Activated CD4-positive, alpha-beta T cell treated with anti-CD3 and anti-CD28 coated beads, Interleukin-2, amount 10 ng/mL, durations not matched to agents 24 days and 14 days (primary cell): ENCODE measurements at places on chromosomes 2 and 18. TPM values are rescaled to one million over a fixed set of nuclear protein-coding genes. Genes with fewer than 3 reads are reported as not detected.

GRCh38 chr2:119301413-119301812, 65.2 kb downstream of the C2orf76 start:
- no peak for DNase-seq

DNA sequence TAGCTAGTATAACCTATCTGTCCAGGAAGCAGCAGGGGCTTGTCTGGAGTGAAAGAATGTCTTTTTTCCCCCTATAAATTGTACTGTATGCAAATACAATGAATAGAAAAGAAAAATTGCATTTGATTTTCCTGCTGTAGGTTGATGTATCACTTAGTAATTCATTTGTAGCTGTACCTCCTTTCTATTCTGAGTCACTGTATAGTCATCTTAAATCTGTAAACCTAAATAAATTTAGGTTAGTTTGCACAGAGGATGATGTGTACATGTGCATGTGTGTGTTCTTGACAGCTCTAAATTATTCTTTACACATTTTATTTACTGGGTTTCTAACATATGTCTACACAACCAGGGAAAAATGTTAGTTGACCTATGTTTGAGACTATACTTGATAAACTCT, 478.7 kb upstream of the CNTNAP5 start:
- no peak for DNase-seq

- no peak for DNase-seq
These were observed 71.6 kb downstream of the C2orf74 start for GRCh38 chr2:61233581-61233980.

DNA sequence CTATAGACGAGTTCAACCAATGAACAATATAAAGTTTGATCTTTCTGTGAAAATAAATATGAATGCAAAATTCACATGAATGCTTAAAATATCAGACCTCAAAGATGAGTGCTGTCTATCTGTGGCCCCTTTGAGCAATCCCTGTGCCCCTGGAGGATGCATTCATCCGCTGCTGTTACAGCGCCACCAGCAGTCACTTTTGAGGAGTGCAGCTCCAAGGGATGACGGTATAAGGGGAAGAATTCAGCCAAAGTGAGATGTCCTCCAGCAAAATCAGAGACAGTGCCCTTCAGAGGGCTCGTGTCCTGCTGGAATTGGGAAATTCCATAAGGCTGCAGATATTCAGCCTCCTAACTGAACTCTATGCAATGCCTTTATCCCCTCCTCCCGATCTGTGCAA, 12.0 kb upstream of the CHRNA1 start:
- peak; percentile 67 for DNase-seq

GRCh38 chr2:42510608-42511243, 16.9 kb upstream of the KCNG3 start:
- DNase-seq = no peak

DNA sequence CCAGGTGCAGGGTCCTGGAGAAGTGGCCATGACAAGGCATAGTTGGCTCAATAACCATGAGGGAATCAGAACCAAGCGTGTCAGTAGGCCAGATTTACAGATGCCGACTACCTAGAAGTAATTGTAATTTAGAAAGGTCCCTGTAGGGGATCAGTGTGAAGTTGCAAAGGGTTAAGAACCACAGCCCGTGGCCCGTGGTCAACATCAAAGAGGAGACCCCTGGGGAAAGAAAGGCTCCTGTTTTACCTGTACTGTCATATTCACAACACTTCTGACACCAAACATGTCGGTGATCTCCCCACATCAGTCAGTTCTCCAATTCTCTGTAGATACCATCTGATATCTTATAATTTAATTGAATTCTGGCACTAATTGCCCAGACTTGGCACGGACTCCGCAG, 31.0 kb downstream of the SP100 start:
- DNase-seq = no peak

GRCh38 chr2:95208106-95208505, 785 bp downstream of the ZNF892 start:
- DNase-seq = peak; percentile 30

- DNase-seq = no peak
These were observed 80.4 kb downstream of the POLR1A start for GRCh38 chr2:86025229-86025820.

DNA sequence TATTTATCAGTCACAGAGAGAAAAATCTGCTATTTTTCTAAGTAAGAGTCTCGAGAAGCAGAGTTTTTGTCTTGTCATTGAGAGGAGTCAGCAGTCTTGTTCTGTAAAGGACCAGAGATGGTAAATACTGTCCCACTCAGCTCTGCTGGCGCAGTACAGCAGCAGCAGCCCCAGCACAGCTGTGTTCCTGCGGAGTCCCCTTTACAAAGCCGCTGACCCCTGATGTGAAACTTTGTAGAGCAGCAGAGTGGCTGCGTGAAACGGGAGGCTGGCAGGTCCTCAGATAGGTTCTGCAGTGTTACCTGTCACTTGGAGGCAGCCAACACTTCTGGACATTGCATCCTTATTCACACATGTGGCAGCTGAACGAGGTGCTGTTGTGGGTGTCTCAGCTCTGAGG, 45.2 kb downstream of the TMEM185B start:
- DNase-seq = peak; percentile 63

GRCh38 chr2:235516257-235516656, 22.4 kb downstream of the AGAP1 start:
- DNase-seq = no peak

- no peak for DNase-seq
These were observed 65.1 kb downstream of the CRIM1 start for GRCh38 chr2:36420569-36421181.

DNA sequence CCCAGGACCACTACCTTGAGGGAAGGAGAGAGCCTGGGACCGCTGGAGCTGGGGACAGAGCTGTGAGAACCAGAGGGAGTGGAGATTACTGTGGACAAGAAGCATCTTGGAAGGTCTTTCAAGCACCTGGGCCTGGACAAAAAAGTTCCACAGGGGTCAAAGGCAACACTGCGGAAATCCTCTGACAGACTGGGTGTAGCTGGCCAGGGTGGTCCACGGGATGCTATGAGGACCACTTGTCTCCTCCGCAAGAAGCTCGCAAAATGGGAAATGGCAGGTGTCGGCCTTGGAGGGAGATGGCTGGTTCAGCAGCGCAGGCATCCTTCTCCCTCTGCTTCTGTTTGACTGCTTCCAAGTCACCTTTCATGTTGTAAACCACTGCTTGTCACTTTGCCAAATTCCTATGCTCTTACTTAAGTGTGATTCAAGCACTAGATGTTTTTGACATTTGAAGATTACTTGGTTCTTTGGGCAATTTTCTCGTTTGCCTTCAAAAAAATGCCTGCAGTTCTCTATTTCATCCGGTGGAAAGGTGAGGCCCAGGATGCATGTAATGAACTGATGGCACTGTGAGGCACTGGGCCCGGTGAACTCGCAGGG, 27.7 kb downstream of the KLHL29 start:
- no peak for DNase-seq

GRCh38 chr18:5512176-5512575, 31.6 kb downstream of the EPB41L3 start:
- no peak for DNase-seq

DNA sequence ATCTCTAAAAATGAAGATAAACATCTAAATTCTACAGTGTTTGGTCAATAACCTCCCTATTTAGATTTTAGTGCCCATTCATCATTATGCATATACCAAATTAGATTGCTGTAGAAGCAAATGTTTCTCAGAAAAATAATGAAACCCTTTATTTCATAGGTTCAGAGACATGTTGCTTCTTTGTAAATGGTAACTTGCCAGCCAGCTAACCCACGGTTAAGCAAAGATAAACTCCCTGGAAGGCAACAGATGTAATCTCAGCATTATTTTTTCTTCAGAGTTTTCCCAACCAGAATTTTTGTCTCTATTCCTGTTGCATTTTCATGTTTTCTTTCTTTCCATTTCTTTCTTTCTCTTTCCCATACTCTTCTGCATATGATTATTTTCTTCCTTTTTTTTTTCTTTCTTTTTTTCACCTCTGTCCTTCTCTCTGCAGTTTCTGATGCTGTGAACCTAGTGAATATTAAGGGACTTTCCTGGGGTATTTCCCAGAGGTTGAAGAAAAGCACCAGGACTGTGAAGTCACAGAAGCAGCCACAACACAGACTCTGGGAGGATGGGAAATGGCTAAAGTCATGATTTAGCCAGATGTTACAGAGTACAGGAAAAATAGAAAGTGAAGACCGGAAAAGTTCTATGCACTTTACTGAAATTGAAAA, 50.0 kb upstream of the DSG1 start:
- no peak for DNase-seq

BCL2 gene
- total RNA-seq = 80.5 and 81.3 TPM in 2 replicates

DYNAP gene
- total RNA-seq = not detected in 2 replicates

C2orf81 gene
- 1.7 and 2.0 TPM in 2 replicates for total RNA-seq

TFPI gene
- total RNA-seq = 1.2 and 1.5 TPM in 2 replicates

MAL gene
- 166 and 167 TPM in 2 replicates for total RNA-seq

ABCG8 gene
- total RNA-seq = not detected in 2 replicates

ZNF385B gene
- total RNA-seq = not detected in 2 replicates
